Effector memory CD4-positive, alpha-beta T cell (primary cell): ENCODE measurements at places on chromosomes 3 and 15.

DNA sequence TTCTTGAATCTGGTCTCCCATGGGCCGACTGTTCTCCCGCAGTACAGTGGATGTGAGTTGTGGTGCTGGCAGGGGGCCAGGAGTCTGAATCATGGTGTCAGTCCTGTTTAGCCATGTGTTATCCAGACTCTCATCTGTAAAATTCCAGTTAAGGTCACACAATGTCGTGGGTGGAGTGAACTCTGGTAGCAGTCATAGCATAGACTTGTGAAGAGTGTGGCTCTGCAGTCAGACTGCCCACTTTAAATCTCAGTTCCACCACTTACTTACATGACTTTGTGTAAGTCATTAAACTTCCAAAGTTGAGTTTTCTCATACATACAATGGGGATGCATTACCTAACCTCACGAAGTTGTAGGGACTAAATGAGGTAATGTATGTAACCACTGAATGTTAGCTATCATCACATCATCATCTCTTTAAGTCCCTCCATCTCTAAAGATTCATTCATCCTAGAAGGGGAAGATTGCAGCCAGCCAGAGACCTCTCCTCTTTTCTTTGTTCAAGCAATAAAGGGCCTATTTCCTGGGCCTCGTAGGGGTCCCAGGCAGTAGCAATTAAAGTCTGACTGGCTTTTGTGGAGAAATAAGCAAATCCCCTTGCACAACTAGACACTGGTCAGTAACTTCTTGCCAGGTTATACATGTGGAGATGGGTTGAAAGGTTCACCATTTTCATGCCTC lies 93.9 kb downstream of the PCCB start:
- DNase-seq = no peak

DNA sequence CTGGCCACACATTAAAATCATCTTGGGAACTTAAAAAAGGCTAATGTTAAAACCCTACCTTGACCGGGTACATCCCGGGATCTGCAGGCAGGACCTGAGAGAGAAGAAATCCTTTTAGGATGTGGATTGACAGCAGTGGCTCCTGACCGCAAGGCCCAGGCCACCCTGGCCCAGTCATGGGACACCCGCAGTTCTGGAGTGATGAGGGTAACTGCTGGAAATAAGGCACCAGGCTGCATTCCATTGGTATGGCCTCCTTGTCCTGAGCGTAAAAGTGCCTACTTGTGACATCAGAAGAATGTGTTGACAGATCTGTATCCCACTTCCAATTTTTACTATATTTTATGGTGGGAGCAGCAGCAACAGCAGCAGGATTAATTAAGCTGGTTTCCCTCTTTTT lies 63.4 kb upstream of the GSK3B start:
- no peak for DNase-seq

DNA sequence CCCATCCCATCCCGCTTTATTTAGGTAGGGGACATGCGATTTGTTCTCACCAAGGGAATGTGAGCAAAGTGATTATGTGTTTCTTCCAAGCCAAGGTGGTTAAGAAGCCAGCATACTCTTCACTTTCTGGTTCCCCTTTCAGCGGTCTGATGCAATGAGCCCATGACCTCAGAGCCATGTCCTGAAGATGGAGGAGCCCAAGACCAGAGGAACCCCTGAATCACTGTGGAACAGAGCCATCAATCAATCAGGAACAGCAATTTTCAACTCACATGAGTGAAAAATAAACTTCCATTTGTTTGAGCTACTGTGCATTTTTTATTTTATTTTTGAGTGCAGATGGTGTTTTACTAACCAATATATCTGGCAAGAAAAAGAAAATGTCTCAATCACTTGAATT lies 10.8 kb downstream of the THRB start:
- DNase-seq = no peak

DNA sequence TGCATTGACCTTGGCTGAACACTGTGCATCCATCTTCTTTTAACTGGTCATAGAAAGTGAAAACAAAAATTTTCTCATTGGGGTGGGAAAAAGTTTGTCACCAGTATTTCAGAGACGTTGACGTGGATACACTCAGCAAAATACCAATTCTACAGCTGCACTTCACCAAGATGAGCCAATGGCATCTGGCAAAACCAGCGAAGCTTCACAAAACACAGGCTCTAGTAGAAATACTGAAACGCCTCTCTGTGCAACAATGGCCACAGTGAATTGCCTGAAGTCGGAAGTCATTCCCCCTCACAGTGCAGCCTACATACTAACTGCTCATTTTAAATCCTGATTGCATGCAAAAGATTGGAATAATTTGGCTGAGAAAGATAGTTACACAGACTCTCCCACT lies 17.0 kb downstream of the PCYT1A start:
- DNase-seq = no peak

- no peak for DNase-seq
These were observed 27.6 kb downstream of the SLC28A1 start for GRCh38 chr15:84911879-84912660.

DNA sequence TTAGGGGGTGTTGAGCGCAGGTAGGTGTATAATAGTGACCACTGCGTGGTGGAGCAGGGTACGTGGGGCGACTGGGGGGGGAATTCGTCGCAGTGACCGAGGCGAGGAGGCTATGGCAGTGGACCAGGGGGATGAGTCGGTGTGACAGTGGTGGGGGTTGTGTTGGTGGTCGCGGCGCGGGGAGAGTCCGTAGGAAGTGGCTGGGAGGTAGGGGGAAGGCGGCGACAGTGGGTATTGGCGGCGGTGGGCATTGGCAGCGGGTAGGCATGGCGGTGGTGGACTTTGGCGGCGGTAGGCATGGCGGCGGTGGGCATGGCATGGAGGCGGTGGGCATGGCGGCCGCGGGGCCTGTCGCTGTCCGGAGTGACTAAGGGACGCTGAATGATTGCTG lies 739 bp downstream of the SNRPN start:
- peak; percentile 6 for DNase-seq

- DNase-seq = no peak
These were observed 64.8 kb downstream of the TRIM71 start for GRCh38 chr3:32882603-32883025.

- no peak for DNase-seq
These were observed 25.1 kb upstream of the GABPB1 start for GRCh38 chr15:50380089-50380488.

DNA sequence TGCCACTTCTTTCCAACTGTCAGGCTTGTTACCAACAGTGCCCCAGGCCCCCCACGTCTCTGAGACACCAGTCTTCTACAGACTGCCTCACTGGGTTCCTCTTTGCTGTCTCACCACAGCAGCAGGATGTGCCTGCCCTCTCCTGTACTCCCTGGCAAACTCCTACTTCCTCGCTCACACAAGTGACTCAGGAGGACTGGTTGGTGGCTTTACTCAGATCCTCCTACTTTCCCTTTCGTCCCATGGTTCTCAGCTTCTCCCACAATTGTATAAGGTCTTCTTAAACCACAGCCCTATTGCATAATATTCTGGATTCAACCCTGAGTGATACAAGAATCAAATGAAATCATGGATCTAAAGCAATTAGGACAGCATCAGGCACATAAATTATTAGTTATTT lies 246.6 kb upstream of the PROK2 start:
- DNase-seq = no peak

GRCh38 chr3:3097958-3098357 lies 12.2 kb downstream of the IL5RA start:
- no peak for DNase-seq

DNA sequence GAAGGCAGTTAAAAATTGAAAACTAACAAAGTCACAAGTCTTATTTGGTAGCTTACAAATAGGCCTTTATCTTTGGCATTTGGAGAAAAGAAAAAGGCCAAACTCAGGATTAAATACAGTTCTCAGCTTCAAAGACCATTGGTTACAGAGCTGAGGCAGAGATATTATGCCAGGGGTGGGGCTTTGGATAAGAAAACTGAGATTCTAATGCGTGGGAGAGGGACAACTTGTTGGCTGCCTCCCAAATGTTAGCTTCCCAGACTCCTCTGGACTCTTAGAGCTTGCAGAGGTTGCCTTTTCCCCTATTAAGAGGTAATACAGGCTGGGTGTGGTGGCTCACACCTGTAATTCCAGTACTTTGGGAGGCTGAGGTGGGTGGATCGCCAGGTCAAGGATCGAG lies 231.8 kb downstream of the SQOR start:
- no peak for DNase-seq

GRCh38 chr15:79296583-79296982 lies 14.1 kb downstream of the ANKRD34C start:
- no peak for DNase-seq

DNA sequence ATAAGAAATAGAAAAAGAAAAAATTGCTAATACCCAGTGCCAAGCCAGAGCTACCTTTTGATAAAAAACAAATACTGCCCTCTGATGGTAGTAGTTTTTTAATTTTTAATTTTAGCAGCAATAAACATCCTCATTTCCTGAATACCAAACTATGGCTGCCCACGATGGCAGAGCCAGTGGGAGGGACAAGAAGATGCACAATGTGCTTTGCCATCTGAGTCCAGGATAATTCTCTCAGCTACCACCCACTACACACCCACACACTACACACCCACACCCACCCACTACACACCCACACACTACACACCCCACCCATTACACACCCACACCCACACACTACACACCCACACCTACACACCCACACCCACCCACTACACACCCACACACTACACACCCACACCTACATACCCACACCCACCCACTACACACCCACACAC lies 17.8 kb downstream of the CEP19 start:
- DNase-seq = no peak

DNA sequence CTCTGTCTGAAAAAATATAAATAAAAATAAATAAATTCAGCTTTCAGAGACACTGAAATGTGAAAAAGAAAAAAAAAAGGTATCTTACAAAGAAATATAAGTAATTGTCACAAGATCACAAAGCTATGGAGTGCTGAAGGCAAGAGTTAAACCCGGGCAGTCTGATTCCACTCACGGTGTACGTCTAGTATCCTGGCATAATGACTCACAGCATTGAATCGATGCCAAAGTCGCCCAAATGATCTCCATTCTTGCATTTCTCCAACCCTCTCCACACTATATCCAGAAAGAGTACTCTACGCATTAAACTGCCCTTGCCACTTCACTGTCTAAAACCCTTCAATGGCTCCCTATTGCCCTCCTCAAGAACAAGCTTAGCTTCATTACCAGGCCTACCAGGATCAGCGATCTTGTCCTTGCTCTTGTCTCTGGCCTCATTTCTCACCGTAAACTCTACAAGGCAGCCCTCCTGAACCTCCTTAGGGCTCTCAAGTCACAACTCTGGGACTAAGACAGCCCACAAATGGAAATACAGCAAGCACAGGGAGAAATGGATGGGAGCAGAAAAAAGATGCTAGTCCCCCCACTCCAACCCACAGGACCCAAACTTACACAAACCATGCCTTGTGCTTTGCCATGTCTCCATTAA lies 7.7 kb downstream of the SUCLG2 start:
- DNase-seq = no peak
